ENCODE measurements at places on chromosomes 3 and 15.

- DNase-seq, result peak; percentile 79
These were observed 15.3 kb upstream of the ADIPOQ start for GRCh38 chr3:186826976-186827857.

DNA sequence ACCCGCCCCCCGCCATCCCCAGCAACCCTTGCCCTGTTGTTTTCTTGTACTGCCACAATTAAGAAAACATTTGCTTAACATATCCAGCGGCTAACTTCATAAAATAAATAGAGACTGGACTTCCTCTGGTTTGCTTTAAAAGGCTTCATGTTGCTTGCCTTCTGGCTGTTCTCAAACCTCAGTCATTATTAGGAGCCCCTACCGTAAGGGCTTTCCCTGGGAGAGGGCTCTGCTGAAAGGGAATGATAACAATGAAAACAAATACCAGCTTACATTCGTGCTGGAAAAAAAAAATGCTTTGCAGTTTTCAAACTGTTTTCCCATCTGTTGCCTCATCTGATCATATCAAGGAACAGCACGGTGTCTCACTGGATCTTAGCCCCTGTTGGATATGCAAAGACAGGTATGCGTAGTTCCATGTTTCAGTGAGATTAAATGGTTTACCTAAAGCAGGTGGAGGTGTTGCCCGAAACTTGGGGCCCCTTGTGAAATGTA is 77.2 kb upstream of the VGLL4 start:
- DNase-seq, result no peak

GRCh38 chr15:66356077-66356358 is 467 bp downstream of the TIPIN start:
- peak; percentile 8 for DNase-seq

DNA sequence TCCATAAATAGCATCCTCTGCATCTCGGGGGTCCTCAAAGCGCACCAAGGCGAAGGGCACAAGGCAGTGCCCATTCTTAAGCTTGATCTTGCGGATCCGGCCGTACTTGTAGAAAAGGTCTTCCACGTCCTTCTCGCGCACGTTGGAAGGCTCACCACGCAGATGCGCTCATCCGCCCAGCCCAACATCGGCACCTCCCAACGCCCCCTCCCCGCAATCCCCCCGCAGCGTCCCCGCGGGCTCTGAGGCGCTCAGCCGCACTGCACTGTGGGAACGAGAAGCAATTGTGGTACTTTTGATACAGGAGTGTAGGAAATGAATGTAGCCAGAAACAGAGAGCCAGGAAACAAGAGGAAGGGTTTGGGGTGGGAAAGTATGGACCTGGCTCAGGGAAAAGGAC is 17.5 kb downstream of the AP3B2 start:
- no peak for DNase-seq

DNA sequence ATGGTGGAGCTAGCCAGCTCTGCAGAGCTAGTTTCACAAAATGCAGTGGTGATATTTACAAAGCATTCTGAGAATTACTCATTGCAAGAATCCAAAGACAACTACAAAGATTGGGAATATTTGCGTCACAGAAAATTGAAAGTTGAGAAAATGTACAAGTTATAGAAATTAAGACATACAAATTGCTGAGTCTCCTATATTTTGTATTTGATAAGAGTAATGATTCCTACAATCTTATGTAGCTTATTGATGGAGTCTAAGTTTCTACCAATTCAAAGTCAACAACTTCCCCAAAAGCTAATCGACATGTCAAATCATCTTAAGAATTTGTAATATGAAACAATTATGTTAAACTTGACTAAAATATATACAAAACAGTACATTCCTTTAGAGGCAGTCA is 46.4 kb upstream of the TOP2B start:
- no peak for DNase-seq

DNA sequence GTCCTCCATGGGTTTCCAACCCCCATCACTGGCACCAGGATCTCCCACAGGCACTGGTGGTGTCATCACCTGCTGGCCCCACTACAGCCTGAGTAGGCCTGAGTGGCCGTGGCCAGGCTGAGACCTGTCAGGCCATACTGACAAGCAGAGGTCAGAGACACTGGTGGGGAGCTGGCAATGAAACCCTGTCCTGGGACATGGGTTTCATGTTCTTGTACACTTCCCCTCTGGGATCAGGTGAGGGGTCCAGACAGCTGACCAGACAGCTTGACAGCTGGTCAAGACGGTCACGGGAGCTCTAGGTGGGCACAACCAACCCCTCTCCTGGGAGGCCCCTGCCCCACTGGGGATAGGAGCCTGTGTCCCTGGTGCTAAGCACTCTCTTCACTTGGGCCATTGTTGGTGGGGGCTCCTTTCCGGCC is 13.1 kb downstream of the ZBTB47 start:
- no peak for DNase-seq

- DNase-seq, result no peak
These were observed 14.4 kb upstream of the DCAF1 start for GRCh38 chr3:51514210-51514609.

DNA sequence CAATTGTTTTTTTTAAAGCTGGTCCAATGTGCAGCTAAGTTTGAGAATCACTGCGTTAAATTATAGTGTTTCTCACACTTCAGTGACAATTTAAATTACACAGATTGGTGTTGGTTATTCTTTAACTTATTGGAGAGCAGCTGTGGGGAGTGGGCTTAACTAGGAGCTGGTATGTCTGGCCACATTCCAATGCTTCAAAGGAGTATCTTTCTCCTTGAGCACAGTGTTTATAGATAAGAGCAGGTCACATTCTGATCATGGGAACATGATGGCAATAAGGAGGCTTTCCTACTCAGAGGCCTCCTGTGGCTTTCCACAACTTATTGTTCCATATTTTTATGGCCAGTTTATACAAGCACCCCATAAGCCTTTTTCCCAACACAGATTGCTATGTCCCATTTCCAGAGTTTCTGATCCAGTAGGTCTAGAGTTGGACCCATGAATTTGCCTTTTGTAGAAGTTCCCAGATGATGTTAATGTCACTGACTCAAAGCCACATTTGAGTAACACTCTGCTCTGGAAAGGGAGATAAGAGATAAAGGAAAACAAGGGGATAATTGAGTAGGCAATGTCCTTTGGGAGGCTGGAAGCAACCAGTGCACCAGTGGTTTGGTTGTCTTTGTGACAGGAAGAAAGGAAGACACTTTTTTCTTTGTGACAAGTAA is 33.0 kb upstream of the PLSCR4 start:
- DNase-seq, result no peak

- no peak for DNase-seq
These were observed 9.8 kb upstream of the SEMA4B start for GRCh38 chr15:90191344-90191687.

DNA sequence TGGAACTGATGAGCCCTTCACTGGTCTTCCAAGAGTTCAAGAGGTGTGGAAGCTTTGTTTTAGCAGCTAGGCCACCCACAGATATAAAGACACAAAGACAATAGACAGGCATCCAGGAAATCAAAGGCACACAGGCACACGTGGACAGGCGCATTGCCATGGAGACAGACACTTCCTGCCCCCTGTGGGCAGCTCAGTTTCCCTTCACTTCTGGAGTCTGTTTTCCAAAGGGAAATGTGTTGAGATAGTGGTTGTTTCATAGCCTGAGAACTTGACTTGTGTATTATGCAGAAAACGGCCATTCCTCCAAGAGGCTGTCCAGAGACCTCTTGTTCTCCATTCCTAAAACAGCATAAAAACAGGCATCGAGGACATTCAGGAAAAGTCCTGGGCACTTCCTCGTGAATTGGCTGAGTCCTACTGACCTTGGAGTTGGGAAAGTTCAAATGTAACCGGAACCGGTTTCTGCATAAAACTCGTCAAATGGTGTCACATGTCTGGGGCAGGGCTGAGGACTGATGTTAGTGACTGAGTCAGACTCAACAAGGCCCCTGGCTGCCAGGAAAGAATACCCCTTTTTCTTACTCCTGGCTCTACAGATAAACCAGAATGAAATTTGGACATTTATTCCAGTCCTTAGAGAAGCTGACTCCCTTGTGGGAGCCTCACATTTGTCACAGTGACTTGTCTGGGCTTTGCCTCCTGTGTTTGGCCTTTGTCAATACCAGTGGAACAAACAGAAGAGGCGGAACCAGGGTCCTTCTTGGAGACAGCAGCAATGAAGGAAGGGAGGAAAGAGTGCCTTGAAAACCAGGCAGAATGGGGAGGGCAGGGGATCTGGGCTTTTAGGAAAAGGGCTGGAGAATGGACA is 1.3 kb downstream of the ALPK3 start:
- DNase-seq, result peak; percentile 64

- no peak for DNase-seq
These were observed 74.7 kb downstream of the ZBBX start for GRCh38 chr3:167305340-167305890.

- DNase-seq, result peak; percentile 15
These were observed 273.3 kb downstream of the NSUN3 start for GRCh38 chr3:94336046-94336753.

DNA sequence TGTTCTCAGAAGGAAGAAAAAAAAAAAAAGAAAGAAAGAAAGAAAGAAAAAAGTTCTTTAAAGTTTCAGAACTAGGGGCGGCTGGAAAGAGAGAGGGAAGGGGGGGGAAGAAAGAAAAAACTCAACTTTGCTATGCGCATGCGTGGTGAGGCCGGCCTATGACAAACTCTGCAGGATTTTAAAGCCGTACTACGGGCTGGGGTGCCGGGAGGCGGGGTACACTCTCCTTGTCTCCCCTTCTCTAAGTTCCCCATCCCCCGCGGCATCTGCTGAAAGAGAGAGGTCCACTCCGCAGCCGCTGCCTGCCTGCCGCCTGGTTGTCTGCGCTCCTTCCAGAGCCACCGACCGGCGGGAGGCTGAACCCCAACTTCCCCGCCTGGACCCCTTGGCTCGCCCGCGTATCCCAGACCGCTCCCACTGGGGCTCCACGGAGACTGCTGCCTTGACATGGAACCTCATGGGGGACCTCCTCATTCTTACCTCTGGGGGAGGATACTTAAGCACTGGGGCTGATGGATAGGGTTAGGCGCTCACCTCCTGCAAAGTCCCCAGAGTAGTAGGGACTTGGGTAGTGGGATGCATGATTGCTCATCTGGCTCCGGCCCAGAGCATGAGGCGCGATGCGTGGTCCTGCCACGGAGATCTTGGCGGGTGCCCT is 1.4 kb upstream of the WNT5A start:
- peak; percentile 88 for DNase-seq

DNA sequence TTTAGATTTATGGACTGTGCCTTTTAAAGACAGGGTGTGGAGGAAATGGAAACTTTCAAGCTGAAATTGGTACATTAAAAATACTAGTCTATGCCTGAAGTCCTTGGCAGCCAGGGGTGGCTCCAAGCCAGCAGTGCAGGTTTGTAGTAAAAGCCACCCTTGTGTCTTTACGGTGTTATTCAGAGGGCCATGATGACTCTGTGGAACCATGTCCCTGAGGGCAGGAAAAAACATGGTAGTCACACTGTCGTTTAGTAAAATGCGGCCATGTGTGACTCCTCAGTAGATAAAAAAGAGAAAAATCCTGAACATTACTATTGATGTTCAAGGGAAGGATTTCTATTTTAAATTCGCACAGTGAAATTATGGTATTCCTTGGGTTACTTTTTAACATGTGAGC is 2.7 kb downstream of the FAN1 start:
- no peak for DNase-seq

DNA sequence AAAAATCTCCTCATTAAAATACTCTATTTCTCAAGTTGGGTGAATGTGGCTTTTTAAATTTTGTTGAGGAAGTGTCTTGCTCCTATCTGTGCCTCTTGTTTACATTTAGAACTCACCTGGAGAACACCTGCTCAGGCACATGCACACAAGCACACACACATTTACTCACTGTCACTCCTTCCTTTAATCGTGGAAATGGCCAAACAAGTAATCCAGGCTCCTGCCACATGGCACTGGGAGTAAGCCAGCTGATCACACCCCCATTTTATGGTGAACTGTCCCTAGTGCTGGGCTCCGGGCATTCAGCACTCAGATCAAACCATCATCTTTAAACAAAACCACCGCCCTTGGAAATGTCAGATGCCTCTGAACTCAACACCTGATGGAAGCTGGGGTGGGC is 204.7 kb upstream of the BHLHE40 start:
- no peak for DNase-seq

GRCh38 chr3:186102687-186103086 is 6.2 kb downstream of the ETV5 start:
- no peak for DNase-seq

- DNase-seq, result no peak
These were observed 1.1 kb upstream of the SPATA12 start for GRCh38 chr3:57059411-57059810.

GRCh38 chr3:53092942-53093341 is 37.3 kb downstream of the RFT1 start:
- DNase-seq, result no peak

DNA sequence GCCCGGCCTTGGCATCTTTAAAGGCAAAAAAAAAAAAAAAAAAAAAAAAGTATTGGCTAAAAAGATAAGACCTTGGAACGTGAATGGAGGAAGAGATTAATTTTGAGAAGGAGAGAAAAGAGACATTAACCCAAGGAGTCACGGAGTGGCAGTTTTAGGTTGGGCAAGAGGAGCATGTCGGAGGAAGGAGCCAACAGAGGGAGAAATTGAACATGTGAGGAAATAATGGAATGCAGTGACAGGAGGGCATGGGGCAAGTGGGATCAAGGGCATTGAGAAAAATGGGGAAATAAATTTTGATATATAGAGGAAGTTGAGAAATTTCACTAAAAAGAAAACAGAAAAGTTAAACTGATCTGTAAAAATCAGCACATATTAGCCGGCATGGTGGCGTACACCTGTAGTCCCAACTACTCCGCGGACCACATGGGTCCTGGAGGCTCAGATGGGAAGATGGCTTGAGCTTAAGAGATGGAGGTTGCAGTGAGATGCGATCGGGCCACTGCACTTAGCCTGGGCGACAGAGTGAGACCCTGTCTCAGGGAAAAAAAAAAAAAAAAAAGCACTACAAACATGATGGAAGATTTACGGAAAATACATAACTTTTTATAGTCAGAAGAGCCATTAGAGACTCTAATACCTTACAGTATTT is 1.2 kb downstream of the HAUS2 start:
- no peak for DNase-seq
